ENCODE measurements at places on chromosomes 7 and 10.

GRCh38 chr7:39269034-39269433, 291.3 kb downstream of the POU6F2 start:
- no peak for DNase-seq

DNA sequence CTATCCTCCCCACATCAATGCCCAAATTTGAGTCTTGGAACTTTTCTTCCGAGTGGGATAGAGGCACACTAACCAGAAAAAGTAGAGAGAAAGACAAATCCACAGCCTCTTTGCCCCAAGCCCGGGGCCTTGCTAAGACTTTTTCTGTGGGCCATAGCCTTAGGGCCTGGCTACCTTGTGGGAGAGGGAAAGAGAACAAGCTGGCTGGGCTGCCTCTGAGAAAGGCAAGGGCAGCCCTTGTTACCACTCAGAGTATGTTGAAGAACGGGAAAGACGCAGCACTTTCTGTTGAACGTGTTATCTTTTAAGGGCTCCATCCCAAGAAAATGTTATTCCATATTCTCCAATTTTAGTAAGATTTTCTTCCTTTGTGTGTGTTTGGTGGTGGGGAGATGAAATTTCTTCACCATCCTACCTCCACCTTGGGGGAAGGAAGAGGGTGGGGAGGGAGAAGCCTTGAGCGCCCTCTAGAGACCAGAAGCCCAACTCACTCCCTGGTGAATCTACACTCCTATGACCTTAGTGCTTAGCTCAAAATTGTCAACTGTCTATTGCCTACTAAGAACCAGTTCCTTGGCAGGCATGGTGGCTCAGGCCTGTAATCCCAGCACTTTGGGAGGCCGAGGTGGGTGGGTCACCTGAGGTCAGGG, 3.9 kb upstream of the NRF1 start:
- DNase-seq = no peak

DNA sequence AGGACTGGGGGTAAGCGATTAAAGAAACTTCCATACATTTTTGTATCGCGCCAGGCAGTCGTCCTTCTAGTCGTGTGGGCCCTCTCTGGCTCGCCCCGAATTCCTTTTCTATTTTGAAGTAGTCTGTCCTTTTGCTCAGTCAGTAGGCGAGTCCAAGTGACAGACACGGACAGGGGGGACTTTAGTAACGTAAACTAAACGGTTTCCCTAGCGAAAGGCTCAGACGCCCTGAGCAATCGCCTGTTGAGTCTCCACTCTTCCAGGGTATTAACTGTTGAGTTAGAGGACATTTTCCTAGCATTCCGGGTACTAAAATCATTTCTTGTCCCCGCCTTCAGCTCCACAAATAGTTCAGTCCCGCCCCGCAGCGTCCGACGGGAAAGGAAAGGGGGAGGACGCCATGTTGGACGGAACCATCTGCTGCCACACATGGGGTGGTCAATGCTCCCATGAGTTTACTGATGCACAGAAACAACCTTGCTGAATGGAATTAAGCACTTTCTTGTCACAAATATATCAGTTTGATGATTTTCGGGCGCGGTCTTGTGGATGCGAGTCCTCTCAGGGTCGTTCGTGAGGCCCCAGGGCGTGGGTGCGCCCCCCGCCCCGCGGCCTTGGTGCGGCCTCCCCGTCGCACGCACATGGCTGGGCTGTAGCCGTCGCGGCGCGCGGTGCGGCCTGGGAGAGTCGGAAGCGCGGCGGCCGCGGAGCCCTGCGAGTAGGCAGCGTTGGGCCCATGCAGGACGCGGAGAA, at the start of gene EIF3B:
Gene EIF3B, plus strand, starts transcription at position 642 of the 753 bp plus-strand sequence. Its CDS starts 95 bp downstream, at position 737.
- peak; percentile 98 for DNase-seq

- no peak for DNase-seq
Measured at GRCh38 chr7:47337531-47337930, 244.4 kb downstream of the TNS3 start.

DNA sequence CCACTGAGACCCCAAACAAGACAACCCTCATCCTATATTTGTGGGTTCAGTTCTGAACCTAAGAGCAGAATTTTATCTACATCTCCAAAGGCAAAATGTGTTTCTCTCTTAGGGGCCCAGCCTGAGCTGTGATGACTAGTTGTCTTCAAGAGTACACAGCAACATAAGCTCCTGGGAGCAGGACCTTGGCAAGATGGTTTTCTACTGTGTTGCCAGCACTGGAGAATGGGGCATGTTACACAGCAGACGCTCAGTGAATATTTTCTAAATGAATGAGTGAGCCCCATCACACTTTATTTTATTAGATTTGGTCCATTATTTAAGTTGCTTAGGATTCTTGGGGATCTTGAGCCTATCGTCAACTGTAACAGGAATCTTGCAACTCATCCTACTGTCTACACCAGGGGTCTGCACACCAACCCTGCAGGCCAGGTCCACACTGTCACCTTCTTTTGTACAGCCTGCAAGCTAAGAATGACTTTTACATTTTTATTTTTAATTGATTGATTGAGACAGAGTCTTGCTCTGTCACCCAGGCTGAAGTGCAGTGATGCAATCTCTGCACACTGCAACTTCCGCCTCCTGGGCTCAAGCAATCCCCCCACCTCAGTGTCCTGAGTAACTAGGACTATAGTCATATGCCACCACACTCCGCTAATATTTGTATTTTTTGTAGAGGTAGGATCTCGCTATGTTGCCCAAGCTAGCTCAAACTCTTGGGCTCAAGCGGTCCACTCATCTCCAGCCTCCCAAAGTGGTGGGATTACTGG, 347.1 kb downstream of the FGFR2 start:
- DNase-seq = no peak

DNA sequence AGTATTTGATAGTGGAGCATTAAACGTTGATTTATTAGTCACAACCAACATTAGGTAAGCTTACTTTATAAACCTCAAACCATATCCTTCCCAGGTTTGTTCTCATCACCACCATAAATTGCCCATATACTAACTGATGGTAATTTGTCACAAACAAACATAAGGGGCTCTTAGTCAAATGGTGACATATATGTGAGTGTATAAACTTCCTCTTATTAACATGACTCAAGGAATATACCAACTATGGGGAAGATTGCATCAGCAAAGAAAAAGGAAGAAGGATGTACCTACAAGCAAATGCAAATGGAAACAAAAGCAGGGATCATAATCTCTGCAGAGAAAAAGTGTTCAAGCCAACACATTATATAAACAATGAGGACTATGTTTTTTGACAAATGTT, 418.2 kb upstream of the AKR1E2 start:
- no peak for DNase-seq

GRCh38 chr7:151945224-151945623, 11.0 kb upstream of the GALNTL5 start:
- no peak for DNase-seq

DNA sequence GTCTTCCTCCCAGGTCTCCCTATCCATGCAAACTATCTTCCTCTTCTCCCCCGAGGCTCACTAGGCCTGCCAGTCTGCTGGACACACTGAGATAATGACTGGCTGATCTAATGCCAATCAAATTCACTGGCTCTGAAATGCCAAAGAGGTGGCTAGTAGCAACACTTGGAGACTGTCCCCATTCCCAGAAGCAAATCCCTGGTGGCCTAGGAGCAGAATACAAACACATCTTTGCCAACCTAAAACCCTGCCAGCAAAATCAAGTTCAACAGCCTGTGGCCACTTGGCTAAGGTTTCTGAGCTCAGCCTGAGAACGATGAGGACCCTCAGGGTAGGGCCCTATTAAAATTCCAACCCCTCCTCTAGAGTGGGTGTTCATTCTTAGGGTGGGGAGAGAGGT, 46.6 kb downstream of the SH3PXD2A start:
- no peak for DNase-seq

DNA sequence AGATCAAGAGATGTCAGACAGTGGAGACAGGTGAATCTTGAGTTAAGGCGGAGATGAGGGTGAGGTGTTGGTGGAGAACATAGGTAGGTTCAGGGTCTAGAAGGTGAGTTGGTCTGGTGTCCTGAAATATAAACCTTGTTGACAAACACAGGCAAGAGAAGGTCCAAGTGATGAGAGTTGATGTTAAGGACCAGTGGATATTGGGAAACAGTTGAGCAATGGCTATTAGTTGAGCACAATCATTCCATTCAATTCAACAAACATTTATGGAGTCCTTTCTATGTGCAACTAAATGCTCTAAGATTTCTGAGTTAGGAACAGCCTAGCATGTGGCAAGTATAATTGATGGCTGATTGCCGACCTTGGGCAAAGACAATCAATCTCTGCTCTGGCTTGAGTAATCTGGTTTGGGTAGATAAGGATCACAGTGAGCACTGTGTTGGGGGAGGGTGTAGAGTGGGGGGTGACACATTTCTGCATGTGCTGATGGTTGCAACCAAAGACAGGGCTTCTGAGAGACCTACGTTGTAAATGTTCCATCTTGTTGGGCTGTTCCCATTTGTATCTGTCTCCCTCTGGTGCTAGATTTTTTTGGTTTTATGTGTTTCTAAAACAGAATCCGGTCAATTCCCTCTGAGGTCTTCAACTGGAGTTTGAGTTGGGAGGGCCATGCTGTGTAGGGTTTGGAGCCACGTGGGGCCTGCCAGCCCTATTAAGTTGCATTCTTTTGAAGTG, 201.1 kb downstream of the BAMBI start:
- no peak for DNase-seq

DNA sequence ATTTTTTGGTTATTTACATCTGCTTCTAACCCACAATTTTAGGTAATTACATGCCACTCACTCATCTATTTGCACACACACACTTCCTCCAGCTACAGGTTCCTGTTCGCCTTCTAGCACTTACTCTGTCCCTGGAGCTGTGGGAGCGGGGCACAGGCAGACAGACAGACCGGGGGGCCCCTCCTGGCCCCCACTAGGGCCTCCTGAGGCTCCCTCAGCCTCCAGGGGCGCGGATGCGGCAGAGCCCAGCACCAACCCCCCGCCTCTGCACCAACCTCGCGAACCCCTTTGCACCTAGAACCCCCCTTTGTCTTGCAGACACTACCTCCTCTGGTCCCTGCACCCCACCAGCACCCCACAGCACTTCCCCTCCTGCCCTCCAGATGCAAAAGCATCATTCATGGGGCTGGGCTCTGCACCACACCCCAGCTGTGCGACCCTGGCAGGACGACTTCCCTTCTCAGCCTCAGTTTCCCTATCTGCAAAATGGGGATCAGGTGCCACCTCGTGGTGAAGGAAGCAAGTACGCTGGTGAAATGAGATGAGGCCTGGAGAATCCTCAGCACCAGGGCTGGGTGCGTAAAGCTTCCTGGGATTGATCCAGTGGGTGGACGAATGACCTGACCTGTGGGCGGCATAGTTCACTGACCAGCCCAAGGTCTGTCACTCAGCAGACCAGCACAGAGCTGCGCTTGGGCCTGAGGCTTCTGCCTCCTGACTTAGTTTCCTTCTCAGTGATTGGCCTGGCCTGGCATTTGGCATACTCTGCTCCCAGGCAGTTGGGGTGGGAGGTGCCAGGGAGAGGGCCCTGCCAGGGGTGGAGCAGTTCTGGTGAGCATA, 37.9 kb downstream of the ELFN1 start:
- no peak for DNase-seq

GRCh38 chr7:105098863-105099515, 85.0 kb downstream of the KMT2E start:
- no peak for DNase-seq

DNA sequence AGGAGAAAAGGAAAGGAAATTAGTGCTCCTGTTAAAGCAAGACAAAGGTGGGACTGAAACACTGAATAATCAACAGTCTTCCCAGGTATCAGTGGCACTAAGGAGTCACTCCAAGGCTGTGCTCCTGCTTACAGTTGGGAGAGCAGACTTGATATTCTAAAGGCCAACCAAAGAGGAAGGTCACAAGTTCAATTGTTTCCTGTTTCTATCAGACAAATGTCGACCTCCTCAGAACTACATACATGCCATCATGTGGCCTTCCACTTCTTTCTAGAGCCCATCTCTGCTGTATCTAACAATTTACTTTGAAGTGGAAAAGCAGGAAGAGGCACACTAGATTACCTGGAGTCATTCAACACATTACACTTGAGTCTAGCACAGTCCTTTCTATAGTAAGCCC, 3.4 kb downstream of the ZNF239 start:
- peak; percentile 23 for DNase-seq

DNA sequence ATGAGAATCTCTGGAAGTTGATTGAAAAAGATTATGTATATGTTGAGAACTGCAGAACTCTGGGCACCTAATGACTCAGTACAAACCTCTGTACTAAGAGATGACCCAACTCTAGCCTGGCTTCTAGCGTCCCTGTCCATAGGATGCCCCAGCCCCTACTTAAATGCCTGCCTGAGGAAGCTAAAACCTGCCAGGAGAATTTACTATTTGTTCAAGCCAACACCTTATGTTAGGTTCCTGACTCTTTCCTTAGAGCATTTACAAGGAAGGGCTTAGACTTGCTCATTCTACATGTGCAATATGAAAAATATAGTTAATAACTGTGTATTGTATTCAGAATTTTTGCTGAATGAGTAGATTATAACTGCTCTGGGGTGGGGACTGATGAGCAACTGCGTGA, 37.5 kb upstream of the AOAH start:
- no peak for DNase-seq

DNA sequence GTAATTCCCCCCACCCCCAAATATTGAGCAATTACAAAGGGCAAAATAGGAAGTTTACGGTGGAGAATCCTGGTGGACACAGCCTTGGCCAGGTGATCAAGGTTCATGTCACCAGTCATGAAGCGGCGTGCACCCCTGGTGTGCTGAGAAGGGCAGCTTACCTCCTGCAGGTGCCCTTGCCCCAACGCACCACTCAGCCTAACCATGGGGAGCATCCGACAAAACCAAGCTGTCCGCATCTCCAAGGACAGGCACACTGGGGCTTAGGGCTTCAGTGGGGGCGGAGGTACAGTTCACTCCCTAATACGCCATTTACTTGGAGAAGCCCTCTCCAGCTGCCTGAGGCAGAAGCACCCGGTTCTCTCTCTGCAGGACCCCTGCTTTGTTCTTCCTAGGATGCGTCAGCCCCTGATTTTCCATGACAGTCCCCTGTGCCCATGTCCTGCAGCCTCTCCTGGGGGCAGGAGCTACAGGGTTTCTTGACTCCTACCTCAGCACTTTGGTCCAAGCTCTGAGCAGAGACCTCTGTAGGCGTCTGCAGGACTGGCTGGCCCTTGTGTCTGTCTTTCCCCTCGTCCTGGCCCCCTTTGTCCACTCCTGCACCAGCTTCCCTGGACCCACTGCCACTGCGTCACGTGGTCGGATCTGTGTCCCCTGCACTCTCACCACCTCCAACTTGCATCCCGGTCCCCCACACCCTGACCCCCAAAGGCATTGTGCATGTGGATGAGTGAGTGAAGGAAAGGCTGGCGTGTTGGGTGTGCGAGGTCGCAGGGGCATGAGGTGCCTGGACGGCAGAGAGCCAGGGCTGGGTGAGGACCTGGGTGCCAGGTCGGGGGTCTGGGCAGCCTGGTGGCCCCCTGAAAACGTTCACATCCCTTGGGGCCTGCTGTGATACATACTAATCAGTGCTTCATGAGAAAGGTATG, 113.7 kb downstream of the LHPP start:
- DNase-seq = no peak

Measured in muscle of leg (tissue), 16 donors.